Mesenchymal stem cell (in vitro differentiated cells and primary cell): ENCODE measurements at places on chromosomes 3 and 15.
A peak's percentile ranks its signal among the peaks of the same experiment; 100 is the strongest.

DNA sequence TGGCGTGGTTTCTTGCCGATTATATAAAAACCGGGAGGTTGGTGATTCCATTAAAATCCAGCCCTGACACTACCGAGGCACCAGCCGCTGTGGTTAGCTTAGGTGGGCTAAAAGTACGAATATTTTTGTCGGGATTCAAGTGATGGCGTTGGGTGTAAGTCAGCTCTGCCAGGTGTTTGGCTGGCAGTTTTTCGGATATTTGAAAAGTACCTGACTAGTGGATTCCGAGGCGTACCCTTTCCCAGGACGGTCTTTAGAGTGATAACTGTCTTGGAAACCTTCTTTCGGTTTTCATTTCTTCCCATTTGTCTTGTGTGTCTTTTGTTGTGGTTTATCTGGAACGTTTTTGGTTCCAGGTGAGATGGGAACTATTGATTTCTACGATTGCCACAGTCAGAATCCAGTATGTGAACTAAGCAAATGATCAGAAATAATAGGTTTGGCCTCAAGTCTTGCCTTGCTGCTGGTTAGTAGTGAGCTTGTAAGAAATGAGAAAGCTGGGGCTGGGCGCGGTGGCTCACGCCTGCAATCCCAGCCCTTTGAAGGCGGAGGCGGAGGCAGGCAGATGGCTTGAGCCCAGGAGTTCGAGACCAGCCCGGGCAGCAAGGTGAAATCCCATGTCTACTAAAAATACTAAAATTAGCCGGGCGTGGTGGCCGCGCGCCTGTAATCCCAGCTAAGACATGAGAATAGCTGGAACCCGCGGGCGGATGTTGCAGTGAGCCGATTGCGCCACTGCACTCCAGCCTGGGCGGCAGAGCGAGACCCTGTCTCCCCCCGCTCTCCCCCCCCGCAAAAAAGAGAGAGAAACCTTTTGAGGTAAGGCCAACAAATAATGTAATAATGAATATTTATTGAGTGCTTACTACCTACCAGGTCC, 1.4 kb downstream of the FYTTD1 start:
- peak; percentile 52 for DNase-seq

DNA sequence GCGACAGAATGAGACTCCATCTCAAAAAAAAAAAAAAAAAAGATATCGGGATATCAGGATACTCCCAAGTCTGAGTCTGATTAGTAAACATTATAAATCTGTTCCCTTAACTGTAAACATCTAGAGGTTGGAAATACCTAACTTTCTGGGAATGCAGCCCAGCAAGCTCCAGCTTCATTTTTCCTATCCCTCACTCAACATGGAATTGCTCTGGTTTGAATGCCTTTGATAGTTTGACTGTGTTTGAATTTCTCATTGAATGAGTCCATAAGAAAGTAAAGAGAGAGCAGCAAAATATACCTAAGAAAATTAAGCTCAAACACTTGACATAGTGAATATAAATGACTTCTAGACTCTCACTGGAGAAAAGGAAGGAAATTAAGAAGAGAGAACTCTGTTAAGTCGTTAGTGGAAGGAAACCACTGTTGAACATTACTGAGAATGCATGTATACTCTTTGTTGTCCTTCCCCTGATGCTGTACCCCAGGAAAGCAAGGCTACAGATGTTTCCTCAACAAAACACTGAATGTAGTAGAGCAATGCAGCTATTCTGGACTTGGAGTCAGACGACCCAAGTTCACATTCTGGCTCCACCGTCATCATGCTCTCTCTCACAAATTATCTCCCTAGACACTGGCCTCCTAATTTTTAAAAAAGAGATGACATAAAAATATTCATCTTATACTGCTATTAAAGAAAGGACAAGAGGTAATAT, 62.4 kb downstream of the CD200 start:
- DNase-seq, result peak; percentile 33

DNA sequence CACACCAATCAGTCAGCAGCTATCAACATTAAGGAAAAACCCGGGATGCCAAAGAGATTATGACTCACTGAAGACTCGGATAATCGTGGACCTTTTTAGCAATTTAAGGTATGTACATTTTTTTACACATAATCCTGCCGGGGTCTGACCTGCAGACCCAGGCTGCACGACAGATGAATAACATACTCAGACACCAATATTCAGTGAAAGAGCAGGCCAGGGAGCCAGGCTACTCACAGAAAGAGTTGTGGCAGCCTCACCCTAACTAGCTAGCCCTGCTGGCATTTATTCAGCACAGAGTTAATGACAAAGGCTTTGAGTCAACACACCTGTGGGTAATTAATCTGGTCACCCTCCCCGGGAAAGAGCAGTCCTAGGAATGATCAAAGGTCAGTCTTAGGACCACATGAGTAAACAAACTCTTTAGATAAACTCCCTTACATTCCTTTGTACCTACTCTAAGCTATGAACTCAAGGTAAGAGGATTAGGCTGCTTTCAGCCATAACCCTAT, 727.5 kb downstream of the TBL1XR1 start:
- DNase-seq, result no peak

DNA sequence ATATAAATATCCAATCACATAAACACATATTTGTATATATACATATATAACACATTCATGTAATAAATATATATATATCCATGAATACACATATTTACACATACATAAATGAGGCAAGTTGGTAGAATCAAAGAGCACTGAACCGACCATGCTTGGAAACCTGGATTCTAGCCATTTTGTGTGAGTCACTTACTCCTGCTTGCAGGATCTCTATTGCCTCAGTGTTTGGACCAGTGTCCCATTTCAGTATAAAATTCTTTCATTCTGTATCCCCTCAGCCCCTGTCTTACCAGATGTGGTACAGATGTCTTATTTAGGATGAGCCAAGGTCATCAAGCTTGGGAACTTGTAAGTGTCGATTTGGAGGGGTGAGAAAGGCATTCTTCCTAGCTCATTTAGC, 391.4 kb upstream of the FRG2C start:
- DNase-seq, result peak; percentile 1

- DNase-seq, result no peak
Measured at GRCh38 chr3:52891615-52892081, 5.7 kb downstream of the STIMATE start.
